Activated T-helper 1 cell treated with anti-CD3 and anti-CD28 coated beads, Interleukin-2, amount 50 U/mL, for 16 hours (primary cell): ENCODE measurements at places on chromosomes 5 and 9.

GRCh38 chr9:85522459-85523092 is 219.2 kb downstream of the AGTPBP1 start:
- DNase-seq = no peak

- DNase-seq = no peak
These were observed 179.1 kb downstream of the EPB41L4A start for GRCh38 chr5:112239996-112240395.

GRCh38 chr5:35781181-35781790 is 75.4 kb upstream of the IL7R start:
- DNase-seq = no peak

- no peak for DNase-seq
These were observed 228.8 kb downstream of the AP3B1 start for GRCh38 chr5:78065663-78066062.

- DNase-seq = no peak
These were observed 173.9 kb upstream of the PPP1R26 start for GRCh38 chr9:135305546-135306180.

DNA sequence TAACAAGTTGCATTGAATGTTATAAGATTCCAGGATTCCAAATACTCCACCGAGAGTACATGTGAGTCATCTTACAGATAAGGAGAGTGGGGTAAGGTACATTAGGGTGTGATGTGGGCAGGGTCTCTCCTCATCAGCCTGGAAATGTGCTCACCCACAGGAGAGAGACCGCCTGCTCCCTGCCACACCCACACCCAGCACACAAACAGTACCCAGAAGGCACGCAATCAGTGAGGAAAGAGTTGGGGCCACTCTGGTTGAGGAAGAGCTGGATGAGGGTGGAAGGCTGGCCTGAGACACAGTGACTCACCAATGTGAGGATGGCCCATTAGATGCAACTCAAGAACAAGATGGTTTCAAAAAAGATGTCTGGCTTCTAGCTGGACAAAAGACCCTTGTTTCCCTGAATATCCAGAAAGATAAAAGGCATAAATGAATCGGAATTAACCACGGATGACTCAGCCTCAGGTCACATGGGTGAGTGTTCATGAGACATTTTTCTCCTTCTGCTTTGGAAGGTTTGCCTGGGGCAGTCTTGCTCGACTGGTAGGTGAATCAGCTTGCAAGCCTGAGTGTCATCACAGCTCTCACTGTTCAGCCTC is 51.1 kb upstream of the LHFPL2 start:
- no peak for DNase-seq

DNA sequence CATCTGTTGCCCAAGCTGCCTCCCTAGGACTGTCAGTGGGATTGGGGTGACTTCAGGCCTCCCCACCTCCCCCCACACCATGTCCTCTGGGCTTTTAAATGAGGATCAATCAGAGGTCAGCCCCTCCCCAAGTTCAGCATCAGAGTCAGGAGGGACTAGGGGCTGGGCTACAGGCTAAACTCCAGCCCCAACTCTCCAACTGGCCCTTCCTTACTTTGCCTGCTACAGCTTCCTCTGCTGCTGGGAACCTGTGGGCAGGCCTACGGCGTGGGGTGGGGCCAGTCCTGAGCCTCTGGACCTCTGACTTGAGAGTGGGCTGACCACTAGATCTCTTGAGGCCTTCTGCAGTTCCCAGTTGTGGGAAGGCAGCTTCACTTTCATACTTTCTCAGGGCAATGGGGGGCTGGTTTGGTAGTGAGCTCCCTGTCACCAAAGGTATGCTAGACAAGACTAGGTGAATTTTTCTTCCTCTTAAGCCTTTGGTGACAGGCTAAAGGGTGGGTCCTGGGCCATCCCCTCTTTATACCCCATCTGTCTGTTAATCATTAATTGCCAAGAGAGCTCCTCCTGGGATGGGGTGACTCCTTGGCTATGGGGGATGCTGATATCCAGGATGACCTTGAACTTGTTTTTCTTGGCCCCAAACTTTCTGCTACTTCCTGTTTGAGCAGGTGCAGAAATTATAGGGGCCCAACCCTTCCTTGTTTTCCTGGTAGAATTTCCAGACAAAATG is 10.8 kb upstream of the DAB2IP start:
- DNase-seq = no peak

GRCh38 chr9:128169492-128169891 is 9.4 kb downstream of the BBLN start:
- DNase-seq = no peak

- no peak for DNase-seq
These were observed 497.0 kb downstream of the RAB3C start for GRCh38 chr5:59079622-59080620.

DNA sequence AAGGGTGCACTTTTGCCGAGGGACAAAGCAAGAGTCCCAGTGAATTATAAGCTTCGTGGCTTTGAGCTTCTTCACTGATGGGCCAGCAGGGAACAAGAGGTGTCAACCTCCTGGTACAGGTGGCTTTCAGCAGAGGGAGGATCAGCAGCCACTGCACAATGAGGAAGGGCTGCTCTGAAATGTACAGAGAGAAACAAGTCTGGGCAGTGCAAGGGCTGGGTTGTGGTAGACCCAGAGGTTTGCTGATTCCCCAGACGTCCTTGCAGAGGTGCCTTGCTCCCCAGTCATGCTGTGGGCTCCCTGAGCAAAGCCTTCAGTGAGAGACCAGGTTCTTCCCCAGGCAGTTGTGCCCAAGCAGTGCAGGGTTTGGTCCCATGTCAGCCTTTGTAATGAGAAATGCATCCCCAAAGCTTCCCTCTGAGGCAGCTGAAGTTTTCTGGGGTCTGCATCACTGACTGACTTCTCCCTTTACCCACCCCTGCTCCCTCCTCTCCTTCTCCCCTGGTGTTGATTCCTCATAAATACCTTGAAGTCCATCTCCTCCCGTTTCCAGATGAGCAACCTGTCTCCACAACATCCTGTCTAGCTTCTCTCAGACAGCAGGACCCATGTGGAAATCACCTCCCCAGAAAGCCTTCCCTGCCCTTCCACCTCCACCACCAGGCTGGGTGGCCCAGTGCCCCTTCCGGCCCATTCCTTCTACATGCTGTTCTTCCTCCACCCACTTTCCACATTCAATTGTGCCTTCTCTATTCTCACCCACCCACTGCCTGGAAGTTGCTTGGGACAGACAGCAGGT is 599.6 kb upstream of the ADAMTS16 start:
- DNase-seq = no peak

DNA sequence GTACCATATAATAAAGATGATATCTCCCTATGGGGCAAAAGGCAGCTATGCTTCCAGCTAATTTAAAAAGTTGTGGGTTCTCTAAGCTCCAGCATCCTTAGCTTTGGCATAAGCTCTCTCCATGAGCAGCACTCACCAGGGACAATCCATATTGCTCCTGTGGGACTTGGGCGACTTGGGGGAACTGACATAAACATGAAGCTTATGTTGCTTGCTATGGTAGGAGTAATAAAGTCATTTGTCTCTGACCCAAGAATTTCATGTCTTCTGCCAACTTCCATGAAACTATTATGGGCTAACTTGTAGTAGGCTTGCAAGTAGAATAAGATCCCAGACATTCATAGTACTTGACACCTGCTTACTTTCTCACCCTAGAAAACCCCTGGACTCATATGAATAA is 36.2 kb upstream of the TLE4 start:
- DNase-seq = no peak

- no peak for DNase-seq
These were observed 578.5 kb downstream of the BNC2 start for GRCh38 chr9:16291921-16292320.

DNA sequence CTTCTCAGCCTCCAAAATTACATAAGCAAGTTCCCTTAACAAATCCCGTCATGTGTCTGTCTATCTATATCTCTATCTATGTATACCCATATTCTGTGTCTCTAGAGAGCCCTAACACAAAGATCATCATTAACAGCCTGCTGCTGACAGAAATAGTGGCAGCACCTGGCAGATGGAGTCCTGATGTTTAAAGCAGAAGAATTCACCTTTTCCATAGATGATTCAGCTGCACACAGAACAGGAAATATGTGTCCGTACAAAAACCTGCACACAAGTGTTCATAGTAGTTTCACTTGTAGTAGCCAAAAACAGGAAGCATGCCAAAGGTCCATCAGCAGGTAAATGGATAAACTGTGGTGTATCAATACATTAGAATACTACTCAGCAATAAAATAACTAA is 45.0 kb upstream of the ACO1 start:
- no peak for DNase-seq

- DNase-seq = no peak
These were observed 82.0 kb downstream of the YIPF5 start for GRCh38 chr5:144088206-144089064.

DNA sequence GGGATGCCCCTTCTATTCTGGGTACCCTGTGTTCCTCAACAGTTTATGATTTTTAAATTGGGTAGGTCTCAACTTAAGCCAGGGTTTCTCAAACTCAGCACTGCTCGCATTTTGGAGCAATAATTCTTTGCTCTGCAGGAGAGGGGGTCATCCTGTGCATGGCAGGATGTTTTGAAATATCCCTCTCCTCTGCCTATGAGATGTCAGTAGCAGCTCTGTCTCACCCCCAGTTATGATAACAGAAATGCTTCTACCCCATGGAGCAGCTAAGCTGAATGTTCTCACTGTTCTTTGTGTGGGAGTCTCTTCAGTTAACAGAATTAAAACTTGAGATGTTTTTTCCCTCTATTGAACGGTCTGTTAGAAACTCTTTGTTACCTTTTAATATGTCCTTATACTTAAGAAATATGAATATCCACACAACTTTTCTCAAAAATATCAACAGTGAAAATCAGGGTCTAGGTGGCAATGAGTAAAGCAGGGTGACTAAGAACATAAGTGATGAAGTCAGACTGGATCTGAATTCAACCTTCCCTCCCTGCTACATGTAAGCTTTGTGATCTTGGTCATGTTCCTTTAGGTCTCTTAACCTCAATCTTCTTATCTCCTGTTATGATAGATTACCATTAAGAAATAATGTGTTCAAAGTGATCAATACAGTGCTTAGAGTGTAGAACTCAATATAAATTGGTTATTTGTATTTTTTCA is 89.0 kb downstream of the CAMK4 start:
- DNase-seq = no peak

DNA sequence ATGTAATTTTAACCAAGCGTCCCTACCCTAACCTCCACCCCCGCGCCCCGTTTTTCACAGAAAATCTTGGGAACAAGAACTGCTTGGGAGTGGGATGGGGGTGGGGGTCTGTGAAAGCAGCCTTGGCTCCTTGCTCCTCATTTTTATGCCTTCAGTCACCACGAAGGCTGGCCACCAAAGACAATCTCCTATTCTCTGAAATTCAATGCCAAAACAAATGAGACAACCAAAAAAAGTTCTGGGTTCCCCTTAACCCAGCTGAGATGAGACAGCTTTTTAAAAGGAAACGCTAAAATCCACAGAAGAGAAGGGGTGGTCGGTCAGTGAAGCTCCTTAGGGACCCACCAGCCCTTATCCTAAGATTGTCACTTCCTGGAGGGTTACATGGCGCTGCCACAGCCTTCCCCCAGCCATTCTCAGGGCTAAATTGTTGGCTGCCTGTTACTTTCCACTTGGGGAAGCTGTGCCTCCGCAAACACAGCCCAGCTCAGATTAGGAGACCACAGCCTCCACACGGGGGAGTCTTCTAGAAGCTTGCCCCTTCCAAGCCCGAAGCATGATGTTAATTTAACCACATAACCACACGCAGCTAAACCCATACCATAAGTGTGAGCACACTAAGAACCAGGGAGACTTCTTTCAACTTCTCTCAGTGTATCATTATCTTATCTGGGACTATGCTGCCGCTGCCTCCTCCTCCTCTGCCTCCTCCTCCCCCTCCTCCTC is 136.3 kb downstream of the FOXD1 start:
- DNase-seq = no peak

DNA sequence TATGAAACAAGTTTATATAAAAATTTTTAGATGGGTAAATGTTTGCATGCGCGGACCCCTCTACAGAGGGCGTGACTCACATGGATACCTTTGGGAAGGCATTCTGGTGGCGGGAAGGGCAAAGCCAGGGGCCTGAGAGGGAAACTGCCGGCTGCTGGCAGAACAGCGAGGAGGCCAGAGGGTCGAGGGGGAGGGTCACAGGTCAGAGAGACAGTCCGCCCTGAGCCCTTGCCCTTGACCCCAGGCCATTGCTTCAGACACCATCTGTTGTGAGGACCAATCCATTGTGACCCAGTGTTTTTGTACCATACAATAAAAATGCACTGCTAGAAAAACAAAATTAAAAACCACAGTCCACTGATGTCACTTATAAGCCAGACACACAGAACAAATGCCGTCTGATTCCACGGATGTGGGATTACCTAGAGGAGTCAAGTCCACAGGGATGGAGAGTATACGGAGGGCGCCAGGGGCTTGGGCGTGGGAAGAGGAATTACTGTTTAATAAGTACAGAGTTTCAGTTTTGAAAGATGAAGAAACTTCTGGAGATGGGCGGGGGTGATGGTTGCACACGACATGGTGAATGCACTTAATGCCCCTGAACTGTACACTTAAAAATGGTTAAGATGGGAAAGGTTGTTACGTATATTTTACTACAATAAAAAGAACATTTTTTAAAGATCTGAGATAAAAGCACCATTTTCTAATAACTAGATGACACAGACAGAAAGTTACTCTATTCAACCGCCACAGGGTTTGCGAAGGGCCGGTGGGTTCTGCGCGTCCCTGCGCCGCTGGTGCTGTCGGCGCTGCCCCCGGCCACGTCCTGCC is 12.0 kb downstream of the BTNL9 start:
- no peak for DNase-seq

DNA sequence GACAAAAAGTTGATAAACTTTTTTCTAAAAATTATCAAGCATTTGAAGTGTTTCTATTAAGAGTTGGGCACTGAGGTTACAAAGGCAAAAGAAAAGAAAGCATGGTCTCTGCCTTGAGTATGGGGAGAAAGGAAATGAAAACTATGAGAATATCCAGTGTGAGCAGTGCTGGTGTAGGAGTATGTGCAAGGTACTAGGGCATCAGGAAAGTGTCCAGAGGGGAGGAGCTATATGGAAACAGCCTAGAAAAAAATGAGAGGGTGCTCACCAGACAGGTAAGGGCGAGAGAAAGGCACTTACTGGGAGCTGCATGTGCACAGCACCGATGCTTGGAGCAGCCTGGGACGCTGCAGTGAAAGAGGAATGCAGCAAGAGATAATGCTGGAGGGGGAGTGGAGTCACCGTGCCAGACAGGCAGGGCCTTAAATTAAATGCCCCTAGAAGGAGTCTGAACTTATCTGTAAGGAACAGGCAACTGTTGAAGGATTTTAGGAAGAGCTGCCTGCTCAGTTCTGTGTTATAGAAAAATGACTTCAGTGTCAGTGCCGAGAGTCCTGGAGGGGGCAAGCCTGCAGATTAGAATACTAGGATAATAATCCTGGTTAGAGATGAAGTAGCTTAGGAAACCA is 14.0 kb downstream of the MCC start:
- no peak for DNase-seq

DNA sequence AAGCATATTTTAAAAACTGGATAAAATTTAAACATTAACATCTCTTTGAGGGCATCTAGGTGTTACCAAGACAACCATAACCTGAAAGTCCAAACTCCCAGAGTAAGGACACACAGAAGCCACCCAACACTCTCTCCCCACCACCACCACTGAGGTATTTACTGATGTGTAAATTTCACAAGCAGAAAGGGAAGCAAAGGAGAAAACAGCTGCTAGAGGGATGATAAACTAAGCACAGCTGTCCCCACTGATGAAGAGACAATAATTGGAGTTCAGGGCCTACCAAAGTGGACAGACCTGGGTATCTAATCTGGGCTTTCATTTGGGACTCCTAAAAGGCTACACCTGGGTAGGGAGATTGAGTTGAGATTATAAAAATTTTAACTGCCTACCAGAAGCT is 63.6 kb downstream of the FRMD3 start:
- DNase-seq = no peak
